Left lobe of liver (tissue), 2 donors: ENCODE measurements at places on chromosomes 4 and X. TPM values are rescaled to one million over a fixed set of nuclear protein-coding genes. Genes with fewer than 3 reads are reported as not detected.

- DNase-seq, result no peak
Measured at GRCh38 chr4:98994474-98995182, 893 bp upstream of the METAP1 start.

- no peak for DNase-seq
Measured at GRCh38 chr4:111027526-111027925, 404.6 kb upstream of the PITX2 start.

- DNase-seq, result no peak
Measured at GRCh38 chr4:150827226-150827625, 187.9 kb downstream of the LRBA start.

DNA sequence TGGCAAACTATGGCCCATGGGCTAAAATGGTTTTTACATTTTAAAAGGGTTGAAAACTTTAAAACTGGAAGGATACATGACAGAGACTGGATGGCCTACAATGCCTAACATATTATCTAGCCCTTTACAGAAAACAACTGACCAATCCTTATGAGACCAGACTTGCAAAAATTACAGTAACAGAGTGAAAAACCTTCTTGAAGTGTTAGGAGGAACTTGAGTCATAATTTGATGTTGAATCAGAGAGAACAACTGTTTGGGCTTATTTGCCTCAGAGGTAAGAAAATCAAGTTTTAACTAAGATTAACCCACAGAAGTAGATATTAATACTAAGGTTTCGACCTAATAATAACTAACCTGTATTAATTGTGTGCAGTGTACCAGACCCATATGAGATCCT is 12.4 kb upstream of the NAP1L5 start:
- DNase-seq, result no peak

AFP gene
- total RNA-seq, result 3.3 TPM

IQCM gene
- not detected for total RNA-seq

COX7B2 gene
- not detected for total RNA-seq

SMIM10L2A gene
- 0.10 TPM for total RNA-seq
